ENCODE measurements at places on chromosomes 5 and 9.

GRCh38 chr5:34571677-34572041 lies 84.5 kb upstream of the RAI14 start:
- peak; percentile 70 for DNase-seq

DNA sequence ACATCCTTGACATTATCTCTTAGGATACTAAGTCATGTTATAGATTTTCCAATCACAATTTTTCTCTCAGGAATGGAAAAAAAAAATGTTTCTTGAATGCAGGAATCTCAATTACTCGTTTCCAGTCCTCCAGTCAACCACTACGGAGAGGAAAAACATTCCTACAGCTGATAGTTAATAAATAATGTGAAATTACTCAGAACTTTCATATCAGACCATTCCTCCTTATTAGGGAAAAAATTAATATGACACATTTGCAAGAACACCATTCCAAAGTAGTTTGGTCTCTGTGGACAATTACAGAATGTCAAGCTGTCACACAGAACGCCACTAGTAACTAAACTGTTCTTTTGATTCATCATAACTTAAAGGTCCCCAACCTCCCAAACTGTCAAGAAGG lies 31.5 kb downstream of the MED27 start:
- no peak for DNase-seq

- no peak for DNase-seq
Measured at GRCh38 chr9:127411122-127411521, 13.1 kb upstream of the ZNF79 start.

DNA sequence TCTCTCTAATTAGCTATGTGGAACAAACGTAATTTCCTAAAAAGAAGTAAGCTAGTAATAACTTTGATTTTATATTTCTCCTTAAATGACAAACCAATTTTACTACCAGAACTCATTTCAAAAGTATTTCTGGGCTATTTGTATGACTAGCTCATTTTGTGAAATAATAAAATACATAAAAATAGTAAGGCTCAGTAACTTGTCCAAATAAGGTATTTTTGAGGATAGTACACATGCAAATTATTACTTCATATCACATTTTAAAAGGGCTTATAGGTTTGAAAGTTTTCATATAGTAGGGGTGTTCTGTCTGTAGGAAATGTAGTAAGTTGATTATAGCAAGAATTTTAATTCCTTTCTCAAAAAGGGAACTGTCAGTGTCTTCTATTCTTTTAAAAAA lies 26.5 kb downstream of the C9orf85 start:
- DNase-seq, result no peak

GRCh38 chr9:133822430-133823065 lies 84.4 kb upstream of the SARDH start:
- DNase-seq, result no peak

GRCh38 chr9:84593352-84593751 lies 76.2 kb upstream of the NTRK2 start:
- DNase-seq, result no peak

DNA sequence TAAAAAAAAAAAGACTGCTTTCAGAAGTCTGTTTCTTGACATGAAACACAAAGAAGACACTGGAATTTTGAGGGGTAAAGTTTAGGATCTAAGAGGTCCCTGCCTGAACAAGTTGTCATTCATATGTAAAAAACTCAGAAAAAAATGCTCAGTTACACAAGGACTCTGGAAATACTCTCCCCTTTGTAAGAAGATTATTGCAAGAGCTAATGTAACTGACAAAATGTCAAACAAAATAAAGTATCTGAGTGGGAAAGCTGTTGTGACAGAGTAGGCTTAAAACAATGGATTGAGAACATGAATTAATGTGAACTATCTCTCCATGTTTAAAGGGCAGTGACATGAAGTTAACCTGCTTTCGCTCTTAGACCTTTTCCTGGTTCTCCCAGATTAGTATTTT lies 416.7 kb upstream of the TYRP1 start:
- no peak for DNase-seq

DNA sequence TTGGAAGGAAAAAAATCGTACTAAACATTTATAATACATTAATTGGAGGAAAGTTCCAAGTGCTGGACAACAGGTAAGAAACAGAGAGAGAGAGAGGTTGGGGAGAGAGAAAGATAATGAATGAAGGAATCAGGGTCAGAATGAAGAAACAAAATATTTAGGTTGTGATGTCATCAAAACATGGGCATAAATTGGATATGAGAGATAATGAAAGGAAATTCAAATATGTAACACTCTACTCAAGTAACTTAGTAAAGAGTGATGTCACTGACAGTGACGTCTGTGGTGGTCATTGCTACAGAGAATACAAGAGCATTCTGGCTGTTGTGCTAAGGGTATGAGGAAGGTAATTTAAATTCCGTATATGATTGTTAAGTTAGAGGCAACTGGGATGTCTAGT lies 543.4 kb upstream of the COX7C start:
- DNase-seq, result no peak

DNA sequence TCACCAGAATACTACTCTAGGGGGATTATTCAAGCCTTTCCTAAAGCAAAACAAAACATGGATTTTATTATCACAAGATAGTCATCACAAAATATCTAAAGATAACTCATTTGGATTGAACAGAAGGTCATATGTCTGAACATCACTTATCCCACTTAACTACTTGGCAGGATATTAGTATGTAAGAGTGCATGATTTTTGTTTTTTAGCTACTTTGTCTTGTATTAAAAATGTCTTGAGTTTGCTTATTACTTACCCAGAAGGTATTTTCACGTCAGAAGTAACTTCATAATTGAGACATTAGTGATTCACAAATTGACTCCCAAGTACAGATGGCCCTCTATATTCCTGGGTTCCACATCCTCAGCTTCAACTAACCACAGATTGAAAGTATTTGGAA lies 113.8 kb downstream of the TLE4 start:
- DNase-seq, result peak; percentile 14

DNA sequence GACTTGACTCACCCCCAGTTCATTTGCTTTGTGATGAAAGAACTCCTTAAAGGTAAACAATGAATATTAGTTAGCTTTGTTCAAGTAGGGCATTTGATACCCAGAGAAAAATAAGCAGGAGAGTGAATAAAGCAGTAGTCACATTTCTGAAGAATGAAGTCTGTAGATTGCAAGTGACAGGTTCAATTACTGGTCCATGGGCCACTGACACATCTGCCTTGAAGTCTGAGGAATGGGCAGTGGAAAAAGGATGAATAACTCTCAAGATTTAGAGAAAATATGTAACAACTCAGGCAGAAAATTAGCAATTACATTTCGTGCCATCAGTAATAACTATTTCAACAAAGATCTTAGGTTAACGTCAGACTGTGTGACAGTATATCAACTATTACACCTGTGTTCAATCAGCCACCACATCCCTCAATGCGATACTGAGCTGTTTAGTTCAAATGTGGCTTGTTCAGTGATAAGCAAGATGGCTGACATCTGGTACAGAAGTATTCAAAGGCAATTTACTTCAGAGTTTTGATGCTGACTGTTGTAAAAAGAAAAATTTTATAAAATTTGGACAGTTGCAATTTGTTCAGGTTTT lies 1890.7 kb upstream of the NUDT12 start:
- DNase-seq, result no peak

DNA sequence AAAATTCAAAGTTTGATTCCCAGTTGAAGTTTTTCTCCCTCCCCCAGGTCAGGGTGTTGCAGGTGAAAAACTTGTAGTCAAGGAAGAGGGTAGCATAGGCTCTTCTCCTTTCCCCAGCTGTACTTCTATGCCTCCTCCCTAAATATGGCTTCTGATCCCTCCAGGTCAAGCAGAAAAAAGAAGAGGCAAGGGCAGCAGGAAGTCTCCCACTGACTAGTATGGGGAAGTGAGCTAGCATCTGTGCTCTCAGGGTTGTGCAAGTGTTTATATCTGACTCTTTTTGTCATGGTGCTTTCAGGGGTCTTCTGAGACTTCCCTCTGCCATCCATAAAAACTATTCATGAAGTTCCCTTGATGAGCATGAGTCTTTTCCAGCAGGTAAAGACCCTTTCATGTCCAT lies 76.0 kb downstream of the ATPSCKMT start:
- DNase-seq, result no peak

DNA sequence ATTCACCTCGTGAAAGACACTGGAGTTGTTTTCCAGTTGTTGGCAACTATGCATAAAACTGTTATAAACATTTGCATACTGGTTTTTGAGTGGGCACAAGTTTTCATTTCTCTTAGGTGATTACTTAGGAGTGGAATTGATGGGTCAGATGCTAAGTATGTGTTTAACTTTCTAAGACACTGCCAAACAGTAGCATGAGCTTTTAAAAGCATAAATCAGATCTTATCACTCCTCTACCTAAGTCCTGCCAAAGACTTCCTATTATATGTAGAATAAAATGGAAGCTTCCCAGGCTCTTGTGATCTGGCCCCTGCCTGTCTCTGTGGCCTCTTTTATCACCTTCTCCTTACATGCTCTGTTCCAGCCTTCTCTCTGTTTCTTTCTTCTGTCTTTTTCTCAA lies 72.6 kb downstream of the SH3RF2 start:
- DNase-seq, result no peak

DNA sequence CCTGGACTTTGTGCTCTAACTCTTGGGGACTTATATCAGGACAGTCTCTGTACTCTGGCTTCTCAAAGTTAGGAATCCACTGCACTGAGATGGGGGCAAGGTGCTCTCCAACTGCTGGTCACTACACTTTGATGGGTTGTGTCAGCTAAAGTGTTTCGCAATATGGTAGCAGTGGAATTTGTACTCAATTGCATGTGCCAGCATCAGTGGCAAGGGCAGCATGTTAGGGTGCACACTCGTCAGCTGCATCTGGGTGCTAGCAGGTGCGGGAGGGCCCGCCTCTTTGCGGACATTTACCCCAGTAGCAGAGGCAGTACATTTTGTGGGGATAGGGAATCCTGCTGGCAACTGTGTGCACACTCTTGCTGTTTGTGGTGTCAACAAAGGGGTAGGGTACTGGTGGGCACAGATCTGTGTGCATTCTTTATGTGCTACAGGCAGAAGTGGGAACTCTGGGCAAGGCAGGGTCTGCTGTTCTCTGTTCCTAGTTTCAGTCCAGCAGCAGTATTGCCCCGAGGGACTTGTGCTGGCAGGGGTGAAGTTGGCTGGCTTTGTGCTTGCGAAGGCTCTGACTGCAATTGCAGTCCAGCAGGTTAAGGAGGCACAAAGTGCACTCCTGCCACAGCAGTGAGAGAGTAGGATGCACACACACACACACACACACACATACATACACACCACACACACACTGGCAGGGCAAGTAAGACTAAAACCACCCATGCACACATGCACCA lies 924.8 kb upstream of the CDH9 start:
- no peak for DNase-seq

- no peak for DNase-seq
Measured at GRCh38 chr5:10923310-10923709, 162.3 kb upstream of the DAP start.

DNA sequence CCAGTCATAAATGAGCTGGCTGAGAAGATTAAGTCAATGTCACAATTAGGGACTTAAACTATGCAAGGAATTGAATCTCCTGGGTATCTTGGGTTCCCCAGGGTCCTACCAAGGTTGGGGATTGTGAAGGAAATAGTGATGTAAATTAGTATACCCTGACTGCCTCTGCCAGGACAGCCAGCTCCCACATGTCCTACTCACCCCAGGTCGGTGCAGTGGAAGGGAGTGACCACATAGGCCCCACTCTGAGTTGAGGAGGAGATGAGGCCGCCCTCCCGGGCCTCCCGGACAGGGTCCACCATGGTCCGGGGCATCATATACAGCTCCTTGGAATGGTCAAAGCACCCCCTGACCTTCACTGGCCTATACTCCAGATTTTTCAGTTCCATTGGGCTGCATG lies 2.7 kb downstream of the SURF1 start:
- DNase-seq, result no peak

DNA sequence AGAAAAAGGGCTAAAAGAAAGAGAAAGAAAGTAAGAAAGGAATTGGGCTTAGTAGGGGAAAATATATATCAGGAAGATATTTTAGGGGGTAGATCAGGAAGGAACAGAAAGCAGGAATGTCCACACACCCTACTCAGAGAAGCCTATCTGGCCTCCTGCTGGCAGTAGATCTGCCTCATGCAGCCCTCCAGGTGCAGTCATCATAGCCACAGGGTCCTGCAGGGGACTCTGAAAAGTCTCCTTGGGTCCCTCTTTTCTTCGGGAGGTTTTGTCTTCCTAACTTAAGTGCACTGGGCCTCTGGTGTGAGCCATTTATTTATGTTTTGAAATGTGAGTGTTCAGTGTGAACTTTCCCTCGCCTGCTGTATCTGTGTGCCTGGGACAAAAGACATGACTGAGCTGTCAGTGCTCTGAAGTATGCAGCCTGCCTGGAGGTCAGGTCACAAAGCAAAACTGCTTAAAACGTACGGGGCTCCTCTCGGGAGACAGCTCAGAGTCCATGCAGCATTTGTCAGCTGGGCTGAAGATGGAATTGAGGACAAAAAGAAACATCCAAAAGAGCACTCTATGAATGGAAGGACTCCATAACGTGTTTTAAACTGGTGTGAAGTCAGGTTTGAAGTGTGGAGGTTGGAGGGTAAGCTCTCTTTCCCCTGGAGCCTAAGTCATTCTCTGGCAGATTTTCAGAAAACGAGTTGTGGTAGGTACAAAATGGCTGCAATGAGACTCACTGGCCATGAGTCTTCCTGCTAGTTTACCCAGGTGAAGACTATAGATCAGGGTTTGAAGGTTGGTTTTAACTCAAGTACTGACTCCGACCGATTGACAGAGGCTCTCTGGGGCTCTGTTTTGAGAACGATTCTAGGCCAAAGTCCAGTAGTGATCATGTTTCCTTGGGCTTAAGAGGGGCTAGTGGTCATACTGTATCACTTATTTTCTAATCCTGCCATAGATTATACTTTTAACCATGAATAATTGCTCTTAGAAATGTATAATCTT lies 151.8 kb upstream of the GDNF start:
- DNase-seq, result no peak

- no peak for DNase-seq
Measured at GRCh38 chr5:159324986-159325385, 5.3 kb downstream of the IL12B start.

GRCh38 chr5:169895926-169896325 lies 84.4 kb downstream of the INSYN2B start:
- peak; percentile 39 for DNase-seq

DNA sequence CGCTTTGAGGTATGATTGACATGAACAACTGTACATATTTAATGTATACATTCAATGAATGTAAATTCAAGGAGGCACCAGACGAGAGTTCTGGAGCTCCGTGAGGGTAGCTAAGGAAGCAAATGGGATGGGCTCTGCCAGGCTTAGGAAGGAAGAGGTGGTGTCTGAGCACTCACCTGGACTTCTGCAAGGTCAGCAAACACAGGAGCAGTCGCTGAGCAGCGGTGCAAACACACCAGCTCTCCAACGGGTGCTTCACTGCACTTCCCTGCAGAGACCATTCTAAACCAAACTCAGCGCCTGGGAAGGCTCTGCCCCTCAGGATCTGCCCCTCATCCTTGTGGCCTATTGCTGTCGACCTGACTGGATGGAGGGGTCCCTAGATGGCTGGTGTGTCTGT lies 101.5 kb downstream of the COL23A1 start:
- DNase-seq, result no peak

Data from fibroblast of pulmonary artery (primary cell).